Activated effector memory CD4-positive, alpha-beta T cell treated with Interleukin-2 at 50 U/mL for 16 hours (primary cell): ENCODE measurements at places on chromosomes 4 and X.

DNA sequence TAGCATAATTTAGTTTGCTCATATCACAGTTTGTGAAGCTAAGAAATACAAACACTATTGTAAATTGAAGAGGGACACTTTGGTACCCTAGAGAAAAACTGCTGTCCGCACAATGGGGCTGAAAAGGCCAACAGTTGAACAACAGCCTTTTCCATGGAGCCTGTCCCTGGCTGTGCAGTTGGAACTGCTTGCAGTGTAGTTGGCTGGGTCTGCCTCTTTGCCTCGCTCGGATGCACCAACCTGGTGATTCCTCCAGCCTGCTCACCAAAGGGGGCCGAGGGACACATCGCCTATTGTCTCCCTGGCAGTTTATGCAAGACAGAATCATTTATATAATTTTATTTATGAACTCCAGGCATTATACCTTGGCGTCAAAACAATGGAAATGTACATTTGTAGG, 16.5 kb upstream of the GALNT7 start:
- DNase-seq: no peak

DNA sequence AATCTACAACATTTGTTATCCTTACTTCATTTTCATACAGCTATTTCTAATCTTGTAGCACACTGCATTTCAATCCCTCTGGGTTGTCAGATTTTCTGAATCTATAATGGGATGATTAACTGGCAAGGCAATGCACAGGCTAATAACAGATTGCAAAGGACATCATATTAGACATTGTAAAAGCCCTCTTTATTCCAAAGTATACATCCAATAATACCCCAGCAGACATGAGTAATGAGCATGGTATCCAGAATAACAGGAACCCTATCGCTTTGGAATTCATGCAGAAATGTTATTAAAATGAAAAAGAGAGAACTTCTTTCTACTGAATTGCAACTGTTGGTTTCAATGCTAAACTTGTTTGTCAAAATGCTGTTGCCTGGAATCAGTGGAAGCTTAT, 122.9 kb downstream of the C4orf33 start:
- no peak for DNase-seq

- no peak for DNase-seq
Observed at GRCh38 chrX:37047776-37048175, 39.6 kb downstream of the FAM47C start.

DNA sequence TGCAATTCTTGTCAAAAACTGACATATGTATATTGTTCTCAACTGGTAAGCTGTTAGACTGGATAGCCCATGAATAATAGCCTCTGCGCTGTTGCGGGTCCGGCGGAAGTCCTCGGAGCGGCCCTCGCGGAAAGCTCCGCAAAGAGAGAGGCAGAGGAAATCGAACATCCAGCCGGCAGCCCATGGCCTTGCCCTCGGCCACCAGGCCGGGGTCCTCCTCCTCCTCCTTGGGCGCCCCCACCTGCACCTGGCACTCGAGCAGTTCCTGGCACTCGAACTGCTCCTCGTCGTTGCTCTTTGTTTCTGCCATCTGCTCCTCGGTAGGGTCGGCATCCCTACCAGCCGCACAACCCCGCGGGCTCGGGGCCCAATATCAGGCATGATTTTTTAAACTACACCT, 1176.3 kb downstream of the PCDH18 start:
- DNase-seq: no peak

DNA sequence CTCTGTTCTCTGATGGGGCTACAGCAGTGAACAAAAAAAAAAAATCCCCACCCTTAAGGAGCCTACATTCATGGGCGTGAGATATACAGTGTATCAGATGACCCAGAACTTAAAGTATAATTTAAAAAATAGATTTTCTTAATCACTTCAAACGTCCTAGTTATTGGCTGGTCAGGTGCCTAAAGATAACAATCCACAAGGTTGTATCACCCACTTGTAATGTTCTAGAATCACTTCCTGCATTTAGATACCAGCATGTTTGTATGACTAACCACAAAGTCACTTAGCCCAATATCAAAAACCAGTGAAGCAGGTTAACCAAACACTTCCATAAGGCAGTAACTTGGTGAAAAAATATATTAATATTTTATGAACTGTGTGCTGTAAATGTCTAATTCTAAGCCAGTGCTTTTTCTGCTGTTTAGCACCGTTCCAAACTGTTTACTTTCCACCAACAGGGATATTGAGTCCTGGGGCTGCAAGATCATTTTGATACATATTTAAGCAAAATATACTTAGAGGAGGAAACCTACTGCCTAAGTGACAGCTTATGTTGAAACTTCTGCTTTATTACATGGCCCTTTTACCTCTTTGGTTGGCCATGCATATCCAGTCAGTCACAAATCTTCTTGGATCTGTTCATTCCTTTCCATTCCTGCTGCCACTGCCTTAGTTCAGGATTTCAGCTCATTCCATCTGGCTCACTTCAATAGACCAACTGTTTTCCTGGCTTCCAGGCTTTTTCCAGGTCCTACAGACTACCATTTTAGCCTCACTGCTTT, 43.3 kb downstream of the CD40LG start:
- no peak for DNase-seq

- no peak for DNase-seq
Observed at GRCh38 chr4:66750273-66750672, 795.0 kb downstream of the CENPC start.

DNA sequence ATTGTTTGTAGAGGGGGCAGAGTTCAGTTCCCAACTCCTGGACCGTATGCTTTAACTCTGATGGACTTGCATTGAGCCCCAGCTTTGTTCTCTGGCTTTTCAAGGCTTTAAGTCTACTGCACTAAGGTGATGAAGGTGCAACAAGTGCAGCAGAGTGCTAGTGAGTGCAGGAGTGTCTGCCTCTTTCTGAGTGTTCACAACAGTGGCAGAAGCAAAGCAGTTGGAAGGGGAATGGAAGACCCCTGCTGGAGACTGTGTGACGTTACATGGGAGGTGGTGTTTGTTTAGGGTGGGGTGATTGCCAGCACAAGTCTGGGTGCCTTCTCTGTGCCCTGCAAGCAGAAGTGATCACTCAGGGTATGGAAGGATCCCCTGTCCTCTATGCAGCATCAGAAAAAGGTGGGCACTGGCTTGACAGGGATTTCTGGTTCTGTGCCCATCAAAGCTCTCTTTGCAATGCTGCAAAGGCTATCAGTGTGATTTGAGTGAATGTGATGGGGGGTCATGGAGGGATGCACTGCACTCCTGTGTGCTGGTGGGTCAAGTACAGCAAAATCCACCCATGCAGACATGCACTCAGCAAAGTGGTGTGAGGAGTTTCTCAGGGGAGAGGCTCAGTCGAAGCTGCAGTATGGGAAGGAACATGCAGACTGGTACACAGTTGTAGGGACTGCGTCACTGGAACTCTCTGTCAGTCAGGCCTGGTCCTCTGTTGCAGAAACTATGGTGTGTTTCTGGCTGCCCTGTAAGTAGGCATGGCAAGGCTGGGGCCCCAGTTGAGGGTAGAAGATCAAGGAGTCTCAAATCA, 70.9 kb upstream of the UGT2B7 start:
- no peak for DNase-seq

DNA sequence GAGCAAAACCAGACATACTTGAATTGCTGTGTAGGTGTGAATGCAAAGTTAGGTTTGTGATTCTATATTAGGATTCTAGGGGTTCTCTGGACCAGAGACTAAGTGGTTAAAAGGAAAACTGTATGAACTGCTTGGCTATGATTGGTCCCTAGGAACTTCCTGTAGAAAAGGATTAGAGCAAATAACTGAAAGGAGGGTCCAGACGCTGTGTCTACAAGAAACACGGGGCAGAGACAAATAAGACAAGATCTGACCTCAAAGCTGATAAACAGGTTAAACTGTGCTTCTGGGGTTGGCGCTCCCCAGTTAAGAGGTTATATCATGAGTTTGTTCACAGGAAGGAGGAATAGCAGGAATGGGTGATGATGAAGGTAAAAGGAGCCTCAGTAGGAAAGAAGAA, 183.6 kb downstream of the MGST2 start:
- no peak for DNase-seq

DNA sequence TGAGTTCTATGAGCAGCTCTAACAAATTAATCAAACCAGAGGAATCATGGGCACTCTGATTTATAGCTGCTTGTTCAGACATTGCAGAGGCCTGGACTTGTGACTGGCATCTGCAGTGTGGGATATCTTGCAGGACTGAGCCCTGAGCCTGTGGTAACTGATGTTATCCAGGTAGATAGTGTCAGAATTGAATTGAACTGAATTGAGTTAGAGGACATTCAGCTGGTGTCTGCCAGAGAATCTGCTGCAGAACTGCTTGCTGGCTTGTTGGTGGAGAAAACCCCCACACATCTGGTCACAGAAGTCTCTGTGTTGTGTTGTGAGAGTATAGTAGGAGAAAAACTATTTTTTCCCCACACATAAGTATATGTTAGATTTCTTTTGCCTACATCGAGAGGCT, 42.2 kb downstream of the SMIM20 start:
- DNase-seq: no peak

GRCh38 chr4:149964001-149964796, 114.0 kb upstream of the DCLK2 start:
- no peak for DNase-seq

DNA sequence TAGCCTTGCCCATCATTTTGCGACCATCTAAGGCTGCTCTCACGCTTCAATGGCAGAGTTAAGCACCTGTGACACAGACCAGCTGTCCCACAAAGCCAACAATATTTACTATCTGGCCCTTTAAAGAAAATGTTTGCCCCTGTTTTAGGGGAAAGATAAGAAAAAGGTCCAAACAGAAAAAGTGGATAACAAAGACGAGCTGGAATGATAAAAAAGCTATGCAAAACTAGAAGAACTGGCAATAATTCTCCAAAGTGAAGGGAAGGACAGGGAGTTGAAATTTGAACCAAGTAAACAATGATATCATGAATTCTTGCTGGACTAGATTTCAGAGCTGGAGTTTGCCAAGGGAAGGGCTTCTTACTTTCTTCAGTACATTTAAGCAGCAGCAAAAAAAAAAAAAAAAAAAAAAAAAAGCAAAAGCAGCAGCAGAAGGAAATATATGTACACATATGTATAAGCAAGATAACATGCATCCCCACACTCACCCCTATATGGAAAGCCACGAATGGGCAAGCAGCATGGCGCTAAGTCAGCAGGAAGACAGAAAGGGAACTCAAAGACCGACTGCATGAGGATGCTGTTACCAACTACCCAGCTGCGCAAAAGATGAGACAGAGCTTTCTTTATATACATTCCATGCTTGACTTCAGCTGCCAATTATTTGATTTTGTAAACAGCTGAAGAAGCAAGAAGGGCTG, 12.5 kb downstream of the TRAPPC2 start:
- DNase-seq: no peak

- DNase-seq: no peak
Observed at GRCh38 chr4:14925471-14925870, 76.8 kb upstream of the CPEB2 start.
